ENCODE measurements at places on chromosomes 16 and 17.

DNA sequence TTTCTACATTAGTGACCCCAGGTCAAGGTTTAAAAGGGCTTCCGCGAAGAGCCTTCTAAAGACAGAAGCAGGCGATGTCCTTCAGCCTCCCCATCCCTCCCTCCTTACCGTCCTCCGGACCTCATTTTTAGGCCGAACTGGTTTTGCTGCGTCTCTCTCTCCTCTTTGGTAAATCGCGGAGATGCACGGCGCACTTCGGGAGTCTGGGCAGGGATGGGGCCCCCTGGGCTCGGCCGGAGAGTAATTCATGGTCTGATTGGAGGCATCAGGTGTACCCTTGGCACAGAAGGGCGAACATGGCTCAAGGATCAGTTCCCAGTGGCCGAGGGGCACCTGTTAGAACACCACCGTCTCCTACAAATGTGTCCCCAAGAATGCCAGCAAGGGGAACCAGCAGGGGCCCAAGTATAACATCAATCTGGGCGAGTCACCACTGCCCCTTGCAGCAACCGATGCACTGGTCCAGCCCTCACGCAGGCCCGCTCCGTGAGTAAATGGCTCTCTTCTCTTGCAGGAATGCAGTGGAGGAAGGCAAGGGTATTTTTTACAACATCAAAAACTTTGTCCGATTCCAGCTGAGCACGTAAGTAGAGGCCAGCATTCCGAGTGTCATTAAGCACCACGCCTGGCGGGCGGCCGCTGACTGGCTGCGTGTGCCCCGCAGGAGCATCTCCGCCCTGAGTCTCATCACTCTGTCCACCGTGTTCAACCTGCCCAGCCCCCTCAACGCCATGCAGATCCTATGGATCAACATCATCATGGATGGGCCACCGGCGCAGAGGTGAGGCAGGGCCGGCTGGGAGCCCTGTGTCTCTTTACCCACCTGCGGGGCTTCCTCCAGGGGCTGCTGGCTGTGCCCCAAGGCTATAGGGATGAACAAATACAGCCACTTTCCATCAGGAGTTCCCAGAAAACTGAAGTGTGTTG is 45.6 kb downstream of the MEAK7 start:
- no peak for DNase-seq

DNA sequence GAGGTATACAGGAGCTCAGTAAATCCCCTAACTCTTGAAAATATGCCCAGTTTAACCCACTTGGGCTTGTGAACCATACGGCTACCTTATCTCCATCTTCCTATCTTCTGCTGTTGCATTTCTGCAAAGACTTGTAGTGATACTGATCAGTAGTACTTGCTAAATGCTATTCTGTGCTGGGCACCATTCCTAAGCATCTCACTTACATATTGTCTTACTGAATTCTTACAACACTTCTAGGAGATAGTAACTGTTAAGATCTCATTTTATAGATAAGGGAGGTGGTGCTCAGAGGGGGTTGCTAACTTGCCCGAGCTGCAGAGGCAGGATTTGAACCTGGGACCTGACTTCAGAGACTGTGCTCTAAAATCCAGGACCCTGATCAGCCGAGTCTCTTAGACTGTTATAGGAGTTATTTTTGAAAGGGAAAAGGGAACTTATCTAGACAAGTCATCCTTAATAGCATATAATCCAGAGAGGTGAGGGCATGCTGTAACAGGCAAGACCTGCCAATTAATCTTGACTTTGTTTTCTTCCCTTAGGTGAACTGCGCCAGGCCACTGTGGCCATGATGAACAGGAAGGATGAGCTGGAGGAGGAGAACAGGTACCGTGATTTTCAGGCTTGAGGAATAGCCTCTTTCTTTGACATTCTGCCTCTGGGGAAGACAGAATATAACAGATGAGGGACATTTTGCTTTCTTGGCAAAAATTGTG is 149.7 kb downstream of the SNX29 start:
- DNase-seq = no peak

DNA sequence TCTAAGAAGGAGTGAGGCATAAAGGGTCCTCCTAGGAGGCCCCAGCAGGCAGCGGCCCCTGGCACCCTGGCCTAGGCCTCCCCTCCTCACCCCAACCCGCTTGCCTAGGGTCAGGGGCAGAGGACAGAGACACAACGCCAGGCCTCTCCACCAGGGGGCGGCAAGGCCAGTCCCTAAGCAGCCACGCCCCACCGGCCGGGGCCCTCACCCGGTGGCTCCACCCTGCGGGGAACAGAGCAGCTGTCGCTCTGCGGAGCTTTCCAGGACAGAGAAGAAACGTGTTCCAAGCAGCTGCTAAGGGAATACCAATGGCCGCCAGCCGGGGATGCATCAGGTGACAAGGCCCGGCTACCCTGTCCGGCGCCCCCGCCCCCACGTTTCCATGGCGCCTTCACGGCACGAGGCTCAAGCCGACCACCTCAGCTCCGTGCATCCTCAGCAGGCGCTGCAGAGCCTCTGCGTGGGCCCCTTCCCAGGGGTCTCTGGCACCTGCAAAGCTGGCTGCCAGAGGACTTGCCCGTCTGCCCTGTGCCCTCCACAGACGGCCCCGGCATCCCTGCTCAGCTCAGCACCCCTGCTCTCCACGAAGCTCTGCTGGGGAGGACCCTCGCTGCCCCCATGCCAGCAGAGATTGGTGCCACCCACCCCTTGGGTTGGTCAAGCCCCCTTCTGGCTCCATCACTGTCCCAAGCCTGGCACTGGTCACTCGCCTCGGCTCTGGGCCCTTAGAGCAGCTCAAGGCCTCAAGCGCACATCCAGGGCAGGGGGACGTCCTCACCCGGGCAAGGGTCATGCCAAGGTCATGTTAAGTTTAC is 5.6 kb downstream of the ZNF598 start:
- DNase-seq = peak; percentile 69

DNA sequence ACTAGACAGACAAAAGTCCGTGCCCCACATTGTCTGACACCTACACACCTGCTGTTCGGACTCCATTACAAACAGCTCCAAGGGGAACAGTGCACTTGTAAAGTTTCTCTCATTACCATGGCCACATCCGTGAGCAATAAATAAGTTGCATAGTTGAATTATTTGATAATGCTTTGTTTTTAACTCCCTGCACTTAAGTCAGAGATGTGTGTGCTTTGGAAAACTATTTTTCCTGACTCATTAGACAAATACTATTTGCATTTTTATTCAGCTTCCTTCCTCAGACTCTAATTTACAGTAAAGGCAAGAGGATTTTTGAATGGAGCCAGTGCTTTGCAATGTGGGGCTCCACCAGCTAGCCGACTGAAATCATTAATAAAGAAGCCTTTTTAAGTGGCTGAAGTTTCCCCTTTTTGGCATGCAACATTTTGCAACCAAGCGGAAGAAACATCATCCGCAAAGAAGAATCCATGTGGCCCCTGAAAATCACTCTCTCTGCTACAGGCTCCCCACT is 6.5 kb upstream of the CCL2 start:
- no peak for DNase-seq

DNA sequence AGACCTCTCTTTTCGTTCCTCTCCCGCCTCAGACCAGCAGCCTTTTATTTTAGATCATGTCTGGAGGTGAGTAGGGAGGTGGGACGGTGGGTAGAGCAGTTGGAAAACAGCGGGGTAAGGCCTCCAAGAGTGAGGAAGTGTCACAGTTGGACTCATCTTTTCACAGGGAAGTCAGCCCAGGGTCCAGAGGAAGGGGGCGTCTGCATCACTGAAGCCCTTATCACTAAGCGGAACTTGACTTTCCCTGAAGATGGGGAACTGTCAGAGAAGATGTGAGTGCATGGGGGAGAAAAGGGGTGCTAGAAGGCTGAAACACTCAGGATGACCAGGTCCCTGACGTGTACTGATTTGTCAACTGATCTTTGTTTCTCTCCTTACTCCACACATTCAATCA is 461 bp downstream of the LRRC46 start:
- peak; percentile 67 for DNase-seq

DNA sequence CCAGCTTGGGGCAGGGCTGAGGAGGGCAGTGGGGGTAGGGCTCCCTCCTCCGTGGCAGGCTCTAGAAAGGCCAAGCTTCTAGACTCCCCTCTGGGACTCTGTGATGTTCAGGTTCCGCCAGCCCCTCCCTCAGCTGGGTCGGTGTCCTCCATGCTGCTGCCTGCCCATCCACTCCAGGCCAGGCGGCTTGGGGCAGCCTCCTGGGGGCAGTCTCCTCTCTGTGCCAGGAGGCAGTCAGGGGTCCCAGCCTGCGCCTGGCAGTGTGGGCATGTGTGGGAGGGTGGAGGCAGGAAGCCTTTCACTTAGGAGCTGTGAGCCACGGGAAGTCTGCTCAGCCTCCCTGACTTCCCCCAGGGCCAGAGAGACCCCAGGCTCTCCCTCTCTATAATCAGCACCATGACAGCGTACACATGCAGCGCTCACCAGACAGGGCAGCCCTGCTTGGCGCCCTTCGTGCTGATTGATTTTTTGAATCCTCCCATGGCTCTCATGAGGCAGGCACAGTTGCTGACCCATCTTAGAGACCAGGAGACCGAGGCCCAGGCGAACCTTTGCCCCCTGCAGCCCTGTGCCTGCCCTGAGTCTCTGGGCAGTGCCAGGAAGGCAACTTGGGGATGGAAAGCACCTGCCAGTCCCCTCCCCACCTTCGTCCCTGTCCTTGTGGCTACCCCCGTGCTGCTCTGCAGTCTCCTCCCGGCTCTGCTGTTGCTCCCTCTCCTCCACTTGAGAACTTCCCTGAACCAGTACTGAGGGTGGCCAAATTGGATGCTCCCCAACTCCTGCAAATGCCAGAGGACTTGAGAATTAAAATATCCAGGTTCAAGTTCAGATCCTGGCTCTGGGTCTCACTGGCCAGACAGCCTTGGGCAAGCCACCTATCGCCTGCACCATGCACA is 234.7 kb upstream of the GSE1 start:
- no peak for DNase-seq

DNA sequence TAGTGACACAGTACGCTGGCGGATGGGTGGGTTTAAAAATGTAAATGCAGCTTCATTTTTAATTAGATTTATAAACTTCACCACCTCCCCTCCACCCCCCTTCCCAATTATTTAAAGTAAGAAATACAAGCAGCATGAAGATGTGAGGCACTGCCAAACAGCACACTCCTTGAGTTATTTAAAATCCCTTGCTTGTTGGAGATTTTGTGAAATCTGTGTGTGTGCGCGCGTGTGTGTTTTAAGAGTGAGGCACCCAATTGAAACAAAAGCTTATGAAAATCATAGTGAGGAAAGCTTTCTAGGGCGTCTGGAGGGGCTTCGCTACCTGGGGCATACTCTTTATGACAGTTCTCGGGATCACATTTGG is 219.6 kb upstream of the IRX3 start:
- no peak for DNase-seq

- no peak for DNase-seq
Observed at GRCh38 chr17:60680754-60681153, 3.1 kb downstream of the BCAS3 start.

DNA sequence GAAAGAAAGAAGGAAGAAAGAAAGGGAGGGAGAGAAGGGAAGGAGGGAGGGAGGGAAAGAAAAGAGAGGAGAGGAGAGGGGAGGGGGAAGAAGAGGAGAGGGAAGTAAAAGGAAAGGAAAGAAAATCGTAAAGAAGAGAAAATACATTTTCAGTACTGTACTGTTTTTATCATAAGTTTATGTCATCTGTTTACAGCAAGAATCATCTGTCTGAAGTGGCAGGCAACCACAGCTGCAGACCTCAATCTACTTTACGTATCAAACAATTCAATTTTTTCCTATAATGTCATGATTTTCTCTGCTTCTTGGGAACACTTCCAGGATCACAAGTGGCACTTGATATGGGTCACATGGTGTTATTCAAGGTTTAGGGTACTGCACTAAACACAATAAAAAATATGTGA is 58.3 kb downstream of the USP32 start:
- no peak for DNase-seq

DNA sequence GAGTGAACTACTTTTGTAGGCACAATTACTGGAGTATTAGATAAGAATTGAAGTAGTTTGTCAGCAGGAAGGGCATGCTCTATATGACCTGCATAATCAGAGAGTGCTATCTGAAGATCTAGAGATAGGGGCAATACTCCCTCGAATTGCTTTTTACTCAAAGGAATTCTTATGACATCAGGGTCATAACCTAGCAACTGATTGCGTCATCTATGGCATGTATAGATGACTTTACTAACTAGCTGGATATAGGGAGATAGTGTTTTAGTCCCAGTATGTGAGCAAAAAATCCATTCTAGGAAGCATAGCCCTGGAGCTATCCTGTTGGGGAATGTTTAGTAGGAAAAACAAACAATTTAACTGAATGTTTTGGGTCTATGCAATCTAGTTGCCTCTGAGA is 109.5 kb upstream of the ZNF267 start:
- DNase-seq = no peak

GRCh38 chr16:57138281-57138935 is 46.0 kb downstream of the CPNE2 start:
- DNase-seq = no peak

GRCh38 chr16:30758988-30759491 is 2.8 kb downstream of the CFAP119 start:
- peak; percentile 39 for DNase-seq

DNA sequence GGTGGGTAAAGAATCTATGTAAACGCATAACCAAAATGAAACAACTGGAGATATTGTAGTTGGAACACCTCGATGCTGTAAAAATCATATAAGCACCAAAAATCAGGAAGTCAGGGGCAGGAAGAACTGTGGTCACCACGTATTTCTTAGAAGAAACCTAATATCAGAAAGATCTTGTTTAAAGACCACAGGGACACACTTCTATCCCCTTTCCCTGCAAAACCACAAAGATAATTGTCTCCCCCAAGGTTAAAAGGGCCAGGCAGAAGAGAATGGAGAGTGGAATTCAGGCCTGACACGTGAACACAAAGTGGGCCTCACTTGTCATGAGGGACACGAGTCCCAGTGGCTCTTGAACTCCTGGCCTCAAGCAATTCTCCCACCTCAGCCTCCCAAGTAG is 68.1 kb downstream of the GSG1L start:
- DNase-seq = no peak

DNA sequence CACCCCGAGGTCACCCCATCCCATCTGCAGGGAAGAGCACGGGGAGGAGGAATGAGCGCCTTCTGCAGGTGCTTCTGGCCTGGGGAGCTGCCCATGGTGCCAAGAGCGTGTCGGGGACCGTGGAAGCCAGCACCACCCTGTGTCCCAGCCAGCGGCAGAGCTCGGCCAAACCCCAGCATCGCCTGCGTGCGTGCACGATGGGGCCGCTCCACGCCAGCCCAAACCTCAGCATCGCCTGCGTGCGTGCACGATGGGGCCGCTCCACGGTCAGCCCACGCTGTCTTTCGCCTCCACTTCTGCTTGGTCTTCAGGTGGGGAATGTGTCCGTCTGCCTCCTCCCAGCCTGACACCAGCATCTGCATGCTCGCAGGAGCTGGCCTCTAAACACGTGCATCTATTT is 13.9 kb downstream of the GALNS start:
- no peak for DNase-seq

DNA sequence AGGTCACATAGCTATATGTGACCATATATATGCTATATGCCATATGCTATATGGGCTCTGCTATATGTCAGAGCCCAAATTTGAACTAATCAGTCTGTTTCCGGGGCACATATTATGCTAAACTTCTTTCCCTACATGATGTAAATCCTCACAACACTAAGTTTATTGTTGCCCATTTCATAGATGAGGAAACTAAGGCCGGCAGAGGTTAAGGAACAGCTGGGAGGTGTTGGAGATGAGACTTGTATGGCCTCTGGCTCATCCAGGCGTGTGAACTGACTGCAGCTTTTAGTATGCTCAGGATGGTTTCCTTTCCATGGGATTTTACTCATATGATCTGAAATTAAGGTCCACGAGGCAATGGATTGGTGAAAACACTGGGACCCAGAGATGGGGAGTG is 17.5 kb upstream of the CNOT1 start:
- DNase-seq = no peak

- DNase-seq = no peak
Observed at GRCh38 chr16:2709588-2709984, 10.4 kb downstream of the PRSS27 start.

All from pons (tissue), 1 donor.